Activated naive CD4-positive, alpha-beta T cell treated with anti-CD3 and anti-CD28 coated beads, Interleukin-2, amount 10 ng/mL, durations not matched to agents 5 hours and 36 hours (primary cell): ENCODE measurements at places on chromosomes 7 and 10. TPM values are rescaled to one million over a fixed set of nuclear protein-coding genes. Genes with fewer than 3 reads are reported as not detected.

The EPDR1 gene
- total RNA-seq = 0.19 TPM

The ANKMY2 gene
- total RNA-seq = 8.9 TPM

The CEP41 gene
- 13.3 TPM for total RNA-seq

The AKR1C8 gene
- total RNA-seq = 0.53 TPM

The SUN3 gene
- not detected for total RNA-seq
